ENCODE measurements at places on chromosomes 2 and 18.

DNA sequence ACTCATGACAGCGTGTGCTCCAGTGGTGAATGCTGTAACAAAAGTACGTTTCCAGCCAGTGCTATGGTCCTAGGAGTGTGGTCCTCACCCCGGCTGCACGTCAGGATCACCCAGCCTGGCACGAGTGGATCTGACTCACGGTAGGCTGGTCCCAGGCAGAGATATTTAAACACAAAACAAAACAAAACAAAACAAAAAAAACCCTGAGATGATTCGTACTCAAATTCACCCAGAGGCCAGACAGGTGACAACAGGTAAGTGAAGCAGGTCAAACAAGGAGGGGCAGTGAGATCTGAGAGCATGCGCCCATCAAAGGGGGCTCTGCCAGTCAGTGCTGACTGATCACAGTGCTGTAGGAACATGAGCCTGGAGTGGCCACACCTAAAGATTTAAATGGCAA, 43.2 kb downstream of the C2orf76 start:
- no peak for DNase-seq

DNA sequence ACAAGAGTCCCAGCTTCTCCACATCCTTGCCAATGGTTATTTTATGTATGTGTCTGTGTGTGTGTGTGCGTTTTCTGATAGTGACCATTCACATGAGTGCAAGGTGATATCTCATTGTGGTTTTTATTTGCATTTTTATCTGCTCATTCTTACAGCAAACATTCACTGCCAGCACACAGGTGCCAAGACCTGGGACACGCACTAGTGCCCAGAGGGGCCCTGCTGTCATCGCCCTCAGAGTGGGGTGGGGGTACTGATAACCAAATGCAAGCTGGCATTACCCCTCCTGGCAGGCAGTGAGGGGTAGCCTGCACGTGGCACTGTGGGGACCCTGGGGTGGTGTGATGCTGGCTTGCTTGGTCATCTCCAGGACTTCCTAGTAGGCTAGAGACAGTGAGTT, 285.4 kb downstream of the LPIN1 start:
- no peak for DNase-seq

GRCh38 chr2:18560797-18561085, 288 bp upstream of the RDH14 start:
- no peak for DNase-seq

DNA sequence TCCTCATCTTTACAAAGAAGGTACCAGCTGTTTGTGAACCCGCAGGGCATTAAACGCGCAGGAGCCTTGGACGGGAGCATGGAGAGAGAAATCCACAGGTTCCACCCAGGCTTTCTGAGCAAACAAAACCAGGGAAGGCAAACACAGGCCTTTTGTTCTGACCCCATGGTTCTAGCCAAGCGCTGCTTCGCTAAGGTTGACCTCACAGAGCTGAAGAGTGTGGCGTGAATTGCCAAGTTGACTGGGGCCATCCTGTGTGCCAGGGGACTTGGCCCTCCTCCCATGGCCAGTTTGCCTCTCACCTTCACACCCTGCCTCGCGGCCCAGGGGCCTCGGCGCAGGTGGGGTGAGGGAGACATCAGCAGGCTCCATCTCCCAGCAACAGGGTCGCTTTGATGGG, 74.1 kb downstream of the VAPA start:
- no peak for DNase-seq

DNA sequence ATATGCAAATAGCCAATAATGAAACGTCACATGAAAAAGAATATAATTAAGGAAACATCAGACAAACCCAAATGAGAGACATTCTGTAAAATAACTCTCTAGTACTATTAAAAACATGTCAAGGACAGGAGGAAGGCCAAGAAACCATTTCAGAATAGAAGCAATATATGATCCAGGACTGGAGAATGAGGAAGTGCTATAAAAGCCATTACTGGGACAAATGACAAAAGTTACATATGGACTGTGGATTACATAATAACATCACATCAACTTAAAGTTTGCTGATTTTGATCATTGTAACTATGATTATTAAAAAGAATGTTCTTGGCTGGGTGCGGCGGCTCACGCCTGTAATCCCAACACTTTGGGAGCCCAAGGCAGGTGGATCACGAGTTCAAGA, 81.3 kb downstream of the CRACDL start:
- DNase-seq = no peak

DNA sequence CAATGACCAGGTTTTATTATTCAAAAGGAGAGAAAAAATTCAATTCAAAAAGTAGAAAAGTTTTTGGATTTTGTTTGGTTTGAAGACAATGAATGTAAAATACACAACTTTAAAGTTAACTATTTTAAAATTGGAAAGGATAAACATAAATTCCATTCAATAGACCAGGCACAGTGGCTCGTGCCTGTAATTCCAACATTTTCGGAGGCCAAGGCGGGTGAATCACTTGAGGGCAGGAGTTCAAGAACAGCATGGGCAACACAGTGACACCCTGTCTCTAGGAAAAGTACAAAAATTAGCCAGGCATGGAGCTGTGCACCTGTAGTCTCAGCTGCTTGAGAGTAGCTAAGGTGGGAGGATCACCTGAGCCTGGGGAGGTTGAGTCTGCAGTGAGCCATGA, 54.7 kb downstream of the SCN9A start:
- no peak for DNase-seq

DNA sequence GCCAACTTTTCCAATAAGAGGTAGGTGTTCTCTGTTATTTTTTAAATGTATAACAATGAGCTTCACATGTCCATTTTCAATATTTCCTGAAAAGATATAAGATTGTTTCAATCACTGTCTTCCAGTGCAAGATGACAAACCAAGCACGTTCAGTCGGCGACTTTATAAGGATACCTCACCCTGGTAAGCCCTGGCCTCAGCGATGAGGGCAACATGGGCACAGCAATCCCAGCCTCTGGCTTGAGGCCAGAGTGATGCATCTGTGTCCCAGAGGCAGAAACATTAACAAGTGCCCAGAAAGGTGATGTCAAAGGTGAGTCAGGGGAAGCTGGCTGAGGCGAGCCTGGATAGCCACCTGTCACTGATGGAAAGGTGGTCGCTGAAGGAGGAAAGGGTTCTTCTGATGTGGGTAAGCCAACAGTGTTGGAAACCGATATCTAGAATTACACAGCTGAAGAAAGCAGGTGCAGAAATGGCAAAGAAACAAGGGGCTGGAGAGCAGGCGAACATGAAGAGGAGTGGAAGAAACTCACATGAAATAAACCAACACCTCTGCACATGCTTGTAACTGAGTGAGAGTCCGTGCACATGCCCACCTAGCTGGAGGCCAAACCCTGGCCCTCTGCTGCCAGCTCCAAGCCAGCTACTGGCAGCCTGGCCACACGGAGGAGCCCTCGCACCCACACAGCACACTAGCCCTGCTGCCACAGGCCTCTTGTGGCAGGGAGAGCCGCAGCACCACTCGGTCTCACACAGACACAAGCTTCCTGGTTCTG, 65.5 kb downstream of the FBXO15 start:
- DNase-seq = no peak

DNA sequence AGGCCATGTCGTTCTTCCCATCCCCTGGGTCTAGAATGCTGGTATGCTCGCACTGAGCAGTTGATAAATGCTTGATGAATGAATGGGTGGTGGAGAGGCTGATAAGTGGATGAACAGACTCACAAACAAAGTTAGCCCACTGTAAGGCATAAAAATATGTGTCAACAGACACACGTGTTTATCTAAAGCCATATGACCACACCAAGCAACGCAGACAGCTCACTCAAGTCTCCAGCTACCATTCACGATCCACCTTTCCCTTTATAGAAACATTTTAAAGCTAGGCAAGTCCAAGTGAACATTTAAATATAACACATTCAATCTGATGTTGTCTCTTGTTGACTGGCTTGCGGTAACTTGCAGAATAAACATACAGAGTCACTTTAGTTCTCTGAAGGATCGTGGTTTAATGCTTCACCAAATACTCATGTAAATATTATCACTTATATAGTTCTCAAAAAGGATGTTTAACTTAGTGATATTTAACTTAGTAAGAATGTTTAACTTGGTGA, 105.5 kb downstream of the NOL10 start:
- DNase-seq = no peak

DNA sequence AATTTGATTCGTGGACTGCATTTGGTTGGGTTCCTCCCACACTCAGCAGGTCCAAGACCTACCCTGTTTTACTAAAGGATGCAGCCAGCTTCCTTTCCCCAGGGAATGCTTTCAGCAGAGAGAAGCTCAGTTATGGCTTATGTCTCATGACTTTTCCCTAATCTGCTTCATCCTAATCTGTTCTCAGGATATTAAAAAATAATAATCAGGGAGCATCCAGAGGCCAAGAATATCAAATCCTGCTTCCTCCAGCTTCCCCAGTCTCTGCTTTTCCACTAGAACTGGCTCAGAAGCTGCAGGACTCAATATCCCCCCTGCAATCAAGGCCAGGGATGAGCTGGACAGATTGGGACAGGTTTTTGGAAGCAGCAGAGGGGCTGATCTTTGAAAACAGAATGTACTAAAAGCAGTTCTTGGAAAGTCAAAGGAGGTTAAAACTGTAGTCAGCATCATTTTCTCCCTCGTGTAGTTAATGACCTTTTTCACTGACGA, 326.9 kb upstream of the TNP1 start:
- DNase-seq = no peak

DNA sequence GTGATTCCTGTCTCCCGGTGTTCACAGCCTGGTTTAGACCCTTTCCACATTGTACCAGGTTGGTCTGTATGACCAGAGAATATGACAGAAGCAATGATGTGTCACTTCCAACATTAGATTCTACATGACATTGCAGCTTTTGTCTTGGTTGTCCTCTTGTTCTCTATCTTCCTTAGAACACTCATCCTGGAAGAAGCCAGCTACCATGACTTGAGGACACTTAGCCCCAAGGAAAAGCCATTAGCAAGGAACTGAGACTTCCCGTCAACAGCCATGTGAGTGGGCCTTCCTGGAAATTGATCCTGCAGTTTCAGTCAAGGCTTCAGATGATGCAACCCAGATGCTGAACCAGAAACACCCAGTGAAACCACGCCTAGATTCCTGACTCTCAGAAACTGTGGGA, 143.3 kb downstream of the MREG start:
- DNase-seq = no peak

DNA sequence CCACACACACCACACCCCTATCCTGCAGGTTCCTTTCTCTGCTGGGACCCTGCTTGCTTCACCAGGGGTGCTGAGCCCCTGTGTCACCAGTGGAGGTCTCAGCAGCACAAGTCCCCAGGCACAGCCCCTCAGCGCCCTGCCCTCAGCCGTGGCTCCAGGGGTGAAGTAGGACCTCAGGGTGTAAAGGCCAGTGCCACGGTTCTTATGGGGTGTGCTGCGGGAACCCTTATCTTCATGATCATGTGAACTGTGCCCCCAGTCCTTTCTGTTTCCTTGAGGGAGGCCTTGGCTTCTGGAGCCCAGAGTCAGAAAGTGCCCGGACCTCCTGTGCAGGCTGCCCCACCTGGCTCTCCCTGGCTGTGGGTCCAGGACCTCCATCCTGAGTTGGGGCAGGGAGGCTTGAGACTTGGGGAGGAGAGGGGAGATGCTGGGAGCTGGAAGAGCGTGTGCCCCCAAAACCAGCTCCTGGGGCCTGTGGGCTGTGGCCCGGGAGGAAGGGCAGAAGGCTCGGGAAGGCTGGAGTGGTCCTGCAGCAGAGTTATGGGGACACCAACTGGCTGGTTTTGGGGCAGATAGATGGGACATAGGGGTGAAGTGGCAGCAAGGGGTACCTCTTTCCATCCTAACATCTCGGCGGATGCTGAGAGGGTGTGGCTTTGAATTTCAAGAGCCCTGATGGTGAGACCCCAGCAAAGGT, 20.2 kb upstream of the KLF11 start:
- DNase-seq = no peak

DNA sequence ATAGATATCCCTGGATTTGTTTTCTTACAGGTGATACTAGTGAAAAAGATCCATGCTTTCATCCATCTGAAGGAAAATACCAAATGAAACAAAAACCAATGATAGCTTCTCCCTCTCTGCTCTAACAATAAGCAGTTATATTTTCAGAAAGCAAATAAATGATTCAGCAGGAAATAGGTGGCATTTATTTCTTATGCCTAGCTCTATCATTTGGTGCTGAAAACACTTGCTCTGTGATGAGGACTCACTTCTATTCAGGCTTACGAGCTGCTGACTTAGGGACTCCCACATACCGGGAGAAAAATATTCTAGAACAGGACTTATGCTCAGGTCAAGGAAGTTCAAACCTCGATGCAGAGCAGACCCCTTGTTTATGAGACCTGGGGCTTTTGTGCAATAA, 142.6 kb downstream of the SETBP1 start:
- no peak for DNase-seq

- DNase-seq = no peak
These were observed 112.1 kb downstream of the PLB1 start for GRCh38 chr2:28607730-28608499.

DNA sequence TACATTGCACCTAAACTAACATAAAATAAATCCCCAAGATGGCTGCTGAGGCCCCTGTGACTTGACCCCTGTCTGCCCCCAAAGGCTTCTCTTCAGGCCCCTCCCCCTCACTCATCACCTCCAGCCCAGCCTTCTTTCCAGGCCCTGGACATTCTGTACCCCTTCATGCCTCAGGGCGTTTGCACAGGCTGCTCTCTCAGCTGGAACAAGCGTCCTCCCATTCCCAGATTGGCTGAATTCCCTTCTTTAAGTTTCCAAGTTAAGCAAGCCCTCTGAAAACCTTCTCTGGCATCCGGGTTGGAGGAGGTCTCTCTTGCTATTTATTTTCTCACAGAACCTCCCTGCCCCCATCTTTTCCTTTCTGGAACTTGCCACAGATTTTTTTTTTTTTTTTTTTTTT, 165.2 kb upstream of the BCL2L11 start:
- DNase-seq = no peak

DNA sequence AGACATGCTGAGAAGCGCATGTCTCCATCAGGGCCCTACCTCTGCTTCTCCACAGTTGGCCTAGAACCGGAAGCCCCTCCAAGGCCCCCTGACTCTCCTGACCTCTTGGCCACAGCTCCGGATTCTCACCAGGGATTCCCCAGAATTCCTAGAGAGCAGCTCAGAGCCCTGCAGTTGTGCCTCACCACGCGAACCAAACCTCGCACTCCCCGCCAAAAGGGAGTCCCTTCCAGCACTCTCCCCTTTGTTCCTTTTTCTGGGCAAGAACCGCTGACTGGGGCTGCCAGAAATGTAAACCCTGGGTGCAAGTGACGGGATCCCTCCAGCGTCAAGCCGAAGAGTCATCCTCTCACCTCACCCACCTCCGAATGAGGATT, 36.7 kb downstream of the AFF3 start:
- no peak for DNase-seq

DNA sequence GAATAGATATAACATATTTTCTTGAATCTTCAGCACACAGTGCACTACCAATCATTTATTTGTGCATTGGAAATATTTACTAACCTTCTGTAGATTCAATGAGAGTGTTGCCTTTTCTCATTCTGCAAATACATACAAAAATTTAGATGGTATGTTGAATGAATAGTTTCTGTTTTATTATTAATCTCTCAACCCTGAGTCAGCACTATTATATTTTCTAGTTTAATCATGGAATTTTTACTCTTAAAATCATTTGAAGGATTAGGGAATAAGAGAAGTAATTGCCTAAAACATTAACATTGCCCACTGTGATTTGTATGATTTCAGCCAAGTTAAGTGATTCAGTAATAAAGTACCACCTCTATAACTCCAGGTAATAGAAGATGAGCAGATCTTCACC, 370.2 kb upstream of the CDH7 start:
- DNase-seq = no peak

All from NCI-H446 treated with DMSO at 0.1 percent for 48 hours (cell line).